Cardiac muscle cell (in vitro differentiated cells and primary cell): ENCODE measurements at places on chromosomes 16 and 17.

- DNase-seq: peak; percentile 51
These were observed 1.1 kb downstream of the SLC16A3 start for GRCh38 chr17:82229698-82230608.

DNA sequence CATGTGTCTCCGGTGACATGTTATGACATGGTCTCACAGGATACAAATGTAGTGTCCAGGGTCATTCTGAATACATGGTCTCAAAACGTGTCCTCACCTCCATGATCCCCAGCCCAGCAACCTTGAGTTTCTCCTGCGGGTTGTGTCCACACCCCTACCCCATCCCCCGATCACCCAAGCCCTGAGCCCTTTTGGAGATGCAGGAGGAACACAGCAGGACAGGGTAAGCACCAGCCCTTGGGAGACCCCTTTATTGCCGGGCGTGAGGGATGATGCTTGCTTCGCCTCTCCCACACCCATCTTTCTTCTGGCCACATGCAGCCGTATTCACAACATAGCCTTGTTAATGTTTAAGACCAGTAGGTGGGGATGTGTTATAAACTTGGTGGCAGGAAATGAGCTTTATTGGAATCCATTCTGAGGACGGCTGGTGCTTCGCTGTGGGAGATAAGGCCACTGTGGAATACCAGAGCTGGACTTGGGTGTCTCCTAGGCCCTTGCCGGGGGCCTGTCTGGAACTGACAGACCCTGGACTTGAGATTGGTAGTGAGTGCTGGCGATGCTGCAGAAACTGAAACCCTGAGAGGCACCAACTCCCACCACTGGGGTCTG is 5.5 kb downstream of the TMEM132E start:
- DNase-seq: peak; percentile 77

GRCh38 chr16:9469512-9469911 is 378.1 kb downstream of the HAPSTR1 start:
- DNase-seq: no peak

- no peak for DNase-seq
These were observed 76.6 kb downstream of the GNAO1 start for GRCh38 chr16:56267888-56268287.

- DNase-seq: peak; percentile 85
These were observed 13.5 kb upstream of the N4BP1 start for GRCh38 chr16:48623304-48624016.

- DNase-seq: no peak
These were observed 39.0 kb upstream of the SEC14L1 start for GRCh38 chr17:77101521-77102410.

DNA sequence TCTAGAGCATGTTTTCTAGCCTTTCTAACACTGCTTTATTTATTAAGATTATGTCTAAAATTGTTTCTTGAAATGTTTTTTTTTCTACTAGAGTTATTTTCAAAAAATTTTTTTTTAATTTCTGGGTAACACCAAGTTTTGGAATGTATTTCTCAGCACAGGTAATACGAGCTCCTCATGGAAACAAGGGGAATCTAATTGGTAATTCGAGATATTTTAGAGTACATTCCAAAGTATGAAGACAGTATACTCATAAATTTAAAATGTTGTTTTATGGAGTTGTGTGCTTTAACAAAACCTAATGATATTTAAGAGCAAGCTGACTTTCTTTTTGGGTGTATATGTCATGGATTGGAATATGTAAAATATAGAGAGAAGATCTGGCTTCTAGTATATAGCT is 42.4 kb downstream of the OMG start:
- no peak for DNase-seq

DNA sequence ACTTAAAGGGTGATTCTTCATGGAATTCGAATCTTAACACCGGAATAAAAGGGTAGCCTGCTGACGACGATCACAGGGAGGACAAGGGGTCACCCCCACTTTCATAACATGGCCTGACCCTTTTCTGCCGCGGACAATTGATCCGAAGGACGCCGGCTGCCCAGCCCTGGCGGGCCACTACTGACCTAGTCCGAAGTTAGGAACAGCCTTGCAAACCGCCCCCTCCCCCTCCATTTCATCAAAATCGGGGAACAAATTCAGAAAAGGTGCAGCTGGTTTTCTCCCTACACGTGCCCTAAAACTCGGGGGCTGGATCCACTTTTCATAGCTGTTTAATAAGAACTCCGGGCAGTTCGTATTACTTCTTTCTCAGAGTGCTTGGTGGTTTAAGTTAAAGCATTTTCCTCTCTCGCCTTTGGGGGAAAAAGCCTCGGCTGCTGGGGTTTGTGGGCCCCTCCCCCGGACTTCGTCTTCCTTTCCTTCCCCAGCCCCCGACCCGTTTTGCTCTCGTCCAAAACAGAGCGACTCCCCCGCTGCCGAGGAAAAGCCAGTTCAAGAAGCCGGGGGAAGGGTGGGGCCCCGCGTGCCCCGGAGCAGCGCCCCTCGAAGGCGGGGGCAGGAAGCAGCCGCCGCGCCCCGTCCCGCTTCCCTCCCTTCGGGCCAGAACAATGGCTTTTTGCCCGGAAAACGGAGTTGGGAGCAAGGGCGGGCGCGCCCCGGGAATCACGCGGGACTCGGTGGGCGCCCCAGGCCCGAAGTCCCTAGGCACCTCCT is 641 bp upstream of the CBX2 start:
- peak; percentile 67 for DNase-seq

DNA sequence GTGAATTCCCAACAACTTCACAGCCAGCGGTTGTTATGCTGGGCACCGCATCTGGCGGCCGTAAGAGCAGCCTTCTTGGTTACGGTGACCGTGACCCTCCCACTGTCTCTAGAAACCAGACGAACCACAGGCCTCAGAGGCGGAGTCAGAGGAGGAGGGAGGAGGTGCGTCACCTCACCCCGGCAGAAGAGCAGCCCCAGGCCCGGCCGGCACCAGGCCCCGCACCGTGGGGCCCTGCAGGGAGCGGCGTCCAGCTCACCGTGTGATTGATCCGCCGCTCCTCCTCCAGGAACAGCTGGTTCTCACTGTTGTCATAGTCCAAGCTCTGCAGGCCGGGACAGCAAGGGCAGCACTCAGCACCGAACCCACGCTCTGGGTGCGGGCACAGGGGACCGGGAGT is 13.7 kb downstream of the CLCN7 start:
- DNase-seq: no peak

DNA sequence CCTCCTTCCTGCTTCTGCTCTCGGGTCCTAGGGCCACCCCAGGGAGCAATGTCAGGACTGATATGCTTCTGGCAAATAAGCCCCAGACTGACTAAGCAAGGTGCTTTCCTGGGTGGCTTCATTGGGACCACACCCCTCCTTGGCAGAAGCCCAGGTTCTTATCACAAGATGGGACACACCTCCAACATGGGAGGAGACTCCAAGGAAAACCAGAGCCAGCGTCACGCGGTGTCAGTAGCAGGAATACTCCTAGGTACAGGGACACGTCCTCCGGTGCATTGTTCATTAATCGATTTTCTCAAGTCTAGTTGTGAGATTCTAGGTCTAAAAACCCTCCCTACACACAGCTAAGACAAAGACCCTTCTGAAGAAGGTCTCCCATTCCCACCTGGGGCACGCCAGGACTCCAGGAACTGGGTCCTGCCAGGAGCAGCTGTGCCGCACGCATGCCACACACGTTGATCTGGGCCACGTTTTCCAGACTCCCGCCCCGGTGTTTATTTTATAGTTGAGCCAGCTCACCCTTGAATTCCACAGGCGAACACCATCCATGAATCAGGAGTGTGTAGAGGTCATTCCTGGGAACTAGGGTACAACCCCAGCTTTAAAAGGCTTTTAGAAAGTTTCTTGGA is 30.8 kb downstream of the FA2H start:
- peak; percentile 20 for DNase-seq

DNA sequence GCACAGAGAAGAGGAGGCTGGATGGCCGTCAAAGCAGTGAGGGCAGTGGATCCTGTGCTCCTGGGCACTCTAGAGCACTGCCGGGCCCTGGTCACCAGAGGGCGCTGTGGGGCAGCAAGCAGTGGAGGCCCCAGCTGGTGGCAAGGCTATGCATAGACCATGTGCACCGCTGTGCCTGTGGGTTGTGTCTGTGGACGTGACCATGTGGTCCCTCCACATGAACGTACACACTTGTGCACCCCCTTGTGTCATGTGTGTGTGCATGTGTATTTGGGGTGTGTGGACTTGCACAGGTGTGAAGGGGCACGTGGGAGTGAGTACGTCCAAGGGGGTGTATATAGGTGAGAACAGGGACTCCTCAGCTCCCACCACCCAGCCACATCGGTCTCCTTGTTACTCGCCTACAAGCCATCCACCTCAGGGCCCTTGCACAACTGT is 4.4 kb upstream of the MAP2K3 start:
- peak; percentile 88 for DNase-seq

- no peak for DNase-seq
These were observed 43.4 kb downstream of the TAOK1 start for GRCh38 chr17:29433541-29433940.

GRCh38 chr16:87016046-87017035 is 300.9 kb downstream of the C16orf95 start:
- DNase-seq: no peak

DNA sequence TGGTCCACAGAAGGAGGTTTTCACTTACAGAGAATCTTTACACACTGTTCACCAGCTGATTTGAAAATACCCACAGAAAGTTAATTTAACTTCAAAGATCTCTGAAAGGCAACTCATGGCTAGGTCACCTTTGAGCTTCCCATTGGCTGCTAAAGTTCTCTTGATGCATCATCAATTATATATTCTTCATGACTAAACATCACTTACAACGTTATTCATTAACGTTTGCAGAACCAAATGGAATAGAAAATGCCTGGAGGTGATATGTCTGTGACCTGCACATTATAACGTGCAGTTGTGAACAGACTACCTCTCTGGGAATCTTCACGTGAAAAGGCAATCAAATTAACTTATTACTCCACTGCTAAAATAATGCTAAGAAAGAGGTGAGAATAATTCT is 238.5 kb downstream of the ZFHX3 start:
- DNase-seq: no peak

GRCh38 chr17:80825471-80826345 is 165.9 kb upstream of the CHMP6 start:
- no peak for DNase-seq

GRCh38 chr17:48037838-48038323 is 284 bp upstream of the COPZ2 start:
- no peak for DNase-seq

DNA sequence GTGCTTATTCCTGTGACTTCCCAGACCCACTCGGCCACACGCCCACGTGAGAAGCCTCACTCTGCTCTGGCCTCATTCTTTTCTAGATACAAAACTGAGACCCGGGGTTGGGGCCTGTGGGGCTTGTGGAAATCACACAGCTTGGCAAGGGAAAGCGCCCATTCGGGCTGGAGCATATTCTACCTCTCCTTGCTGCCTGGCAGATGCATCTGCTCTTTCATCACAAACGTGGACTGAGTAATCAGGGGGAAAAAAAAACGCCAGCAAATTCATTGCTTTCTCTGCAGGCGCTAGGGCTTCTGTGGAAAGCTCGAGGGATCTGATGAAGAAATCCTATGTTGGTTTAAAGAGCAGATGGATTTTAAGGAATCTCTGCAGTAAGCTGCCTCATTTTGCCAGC is 44.4 kb downstream of the DNAH9 start:
- DNase-seq: no peak

- DNase-seq: no peak
These were observed 14.6 kb downstream of the CRISPLD2 start for GRCh38 chr16:84834403-84834772.

DNA sequence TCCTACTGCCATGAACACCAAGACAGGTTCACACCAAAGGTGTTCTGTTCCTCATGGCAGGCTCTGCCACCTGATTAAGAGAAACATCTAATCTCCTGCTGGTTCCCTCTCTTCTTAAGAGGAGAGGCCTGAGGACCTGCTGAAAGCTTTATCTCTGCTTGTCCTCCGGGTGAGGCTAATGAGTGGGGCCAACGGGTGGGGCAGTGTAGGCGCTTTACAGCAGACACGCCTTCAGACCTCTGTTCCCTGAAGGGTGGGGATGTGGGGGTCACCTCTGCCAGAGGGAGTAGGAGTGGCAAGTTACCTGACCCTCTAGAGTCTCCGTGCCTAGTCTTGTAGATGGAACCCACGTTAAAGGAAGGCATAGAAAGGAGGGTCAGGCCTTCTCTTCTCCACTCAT is 4.2 kb upstream of the MRM1 start:
- DNase-seq: peak; percentile 24

- DNase-seq: no peak
These were observed 12.2 kb downstream of the CX3CL1 start for GRCh38 chr16:57384248-57385070.

GRCh38 chr16:86467490-86467889 is 42.8 kb upstream of the FOXF1 start:
- DNase-seq: no peak

GRCh38 chr16:80085606-80086005 is 455.2 kb upstream of the DYNLRB2 start:
- DNase-seq: no peak

DNA sequence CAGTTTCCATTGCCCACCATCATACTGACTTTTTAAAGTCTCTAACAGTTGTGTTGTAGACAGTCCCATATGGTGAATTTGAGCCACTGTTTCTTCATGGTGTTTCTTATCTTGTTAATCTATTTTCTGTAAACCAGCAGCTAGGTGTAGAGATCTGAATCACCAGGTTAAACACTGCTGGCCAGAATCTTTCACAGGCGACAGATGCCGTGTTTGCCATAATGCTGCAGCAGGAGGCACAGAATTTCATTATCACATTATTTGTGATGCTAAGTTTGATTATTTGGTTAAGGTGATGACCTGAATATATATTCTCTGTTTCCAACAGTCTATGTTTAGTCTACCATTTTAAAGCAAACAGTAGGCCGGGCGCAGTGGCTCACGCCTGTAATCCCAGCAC is 11.5 kb upstream of the CNGB1 start:
- no peak for DNase-seq

- DNase-seq: no peak
These were observed 8.7 kb downstream of the ABI3 start for GRCh38 chr17:49218941-49219913.

DNA sequence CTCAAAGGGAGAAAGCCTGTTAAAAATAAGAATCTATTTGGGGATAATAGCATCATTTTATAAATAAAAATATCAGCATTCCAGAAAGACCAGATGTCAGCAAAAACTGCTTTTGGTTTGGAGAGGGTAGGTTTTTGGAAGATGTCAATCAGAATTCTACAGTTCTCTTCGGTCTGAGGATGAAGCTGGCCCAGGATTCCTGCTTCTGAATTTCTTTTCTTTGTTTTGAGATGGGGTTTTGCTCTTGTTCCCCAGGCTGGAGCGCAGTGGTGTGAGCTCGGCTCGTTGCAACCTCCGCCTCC is 31.0 kb upstream of the PITPNA start:
- no peak for DNase-seq

GRCh38 chr17:50559674-50560184 is 786 bp upstream of the CACNA1G start:
- peak; percentile 81 for DNase-seq

GRCh38 chr16:46759309-46759708 is 11.2 kb upstream of the MYLK3 start:
- DNase-seq: no peak

- DNase-seq: peak; percentile 84
These were observed 55.3 kb downstream of the WDR45B start for GRCh38 chr17:82592767-82593589.

- DNase-seq: no peak
These were observed 116.7 kb downstream of the C16orf78 start for GRCh38 chr16:49490321-49490705.

GRCh38 chr17:76271669-76272540 is 6.8 kb downstream of the UBALD2 start:
- peak; percentile 17 for DNase-seq

- DNase-seq: peak; percentile 79
These were observed at the start of gene SLC13A5 for GRCh38 chr17:6713130-6713917. SLC13A5 (minus strand) TSS chr17:6713369; CDS start chr17:6713333, 36 bp downstream.
